ENCODE measurements at places on chromosomes 12 and 14.

GRCh38 chr12:6613776-6614512 lies 6.8 kb upstream of the CHD4 start:
- no peak for DNase-seq

GRCh38 chr12:104467346-104467837 lies 10.6 kb downstream of the CHST11 start:
- no peak for DNase-seq

- DNase-seq: no peak
Observed at GRCh38 chr14:40119321-40119720, 687.1 kb upstream of the FBXO33 start.

GRCh38 chr14:77902811-77903210 lies 102.9 kb downstream of the ADCK1 start:
- no peak for DNase-seq

DNA sequence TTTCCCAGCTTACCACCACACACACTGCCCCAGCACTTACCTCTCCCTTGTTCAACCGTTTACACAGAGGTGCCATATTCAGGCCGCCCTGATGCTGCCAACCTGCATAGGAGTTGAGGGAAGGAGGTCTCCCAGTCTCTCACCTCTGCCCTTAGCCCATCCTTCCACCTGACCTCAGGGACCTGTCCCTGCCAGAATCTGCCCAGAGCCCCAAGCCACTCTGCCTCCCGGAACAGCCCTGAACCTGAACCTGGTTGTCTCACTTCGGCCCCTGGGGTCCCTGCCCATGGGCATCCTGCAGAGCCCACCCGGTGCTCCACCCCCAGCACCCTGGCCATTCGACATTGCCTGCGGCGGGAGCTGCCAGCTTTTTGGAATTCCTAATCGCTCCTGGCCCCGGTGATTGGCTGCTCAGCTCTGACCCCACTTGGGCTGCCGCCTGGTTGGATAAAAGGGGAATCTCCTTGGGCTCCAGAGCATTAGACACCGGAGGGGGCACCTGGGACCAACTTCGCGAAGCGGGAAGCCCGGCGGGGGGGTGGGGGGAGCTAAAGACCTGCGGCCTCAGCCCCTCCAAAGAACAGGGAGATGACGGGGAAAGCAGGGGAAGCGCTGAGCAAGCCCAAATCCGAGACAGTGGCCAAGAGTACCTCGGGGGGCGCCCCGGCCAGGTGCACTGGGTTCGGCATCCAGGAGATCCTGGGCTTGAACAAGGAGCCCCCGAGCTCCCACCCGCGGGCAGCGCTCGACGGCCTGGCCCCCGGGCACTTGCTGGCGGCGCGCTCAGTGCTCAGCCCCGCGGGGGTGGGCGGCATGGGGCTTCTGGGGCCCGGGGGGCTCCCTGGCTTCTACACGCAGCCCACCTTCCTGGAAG lies at the start of gene VSX2:
VSX2 (plus strand) TSS at position 476 of the 874 bp plus-strand sequence; CDS start at position 589, 113 bp downstream.
- DNase-seq: no peak

GRCh38 chr12:113063396-113064350 lies 7.1 kb downstream of the DTX1 start:
- no peak for DNase-seq

- no peak for DNase-seq
Observed at GRCh38 chr12:55681142-55682077, 26.3 kb downstream of the ITGA7 start.

DNA sequence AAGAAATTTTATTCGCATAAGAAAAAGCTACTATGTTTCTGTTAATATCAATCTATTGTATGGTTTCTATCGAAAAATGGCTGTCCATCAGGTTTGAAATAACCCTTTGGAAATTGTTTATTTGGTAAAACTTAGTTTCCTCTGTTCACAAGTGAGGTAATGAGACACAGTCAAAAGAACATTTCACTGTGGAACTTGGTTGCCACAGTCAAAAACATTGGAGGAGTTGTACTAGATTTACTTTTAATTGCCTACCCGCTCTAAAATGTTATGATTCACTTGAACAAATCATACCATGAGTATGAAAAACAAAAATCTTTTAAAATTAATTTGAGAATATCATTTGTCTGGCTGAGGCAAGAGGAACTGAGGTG lies 46.5 kb downstream of the ITPR2 start:
- DNase-seq: no peak

DNA sequence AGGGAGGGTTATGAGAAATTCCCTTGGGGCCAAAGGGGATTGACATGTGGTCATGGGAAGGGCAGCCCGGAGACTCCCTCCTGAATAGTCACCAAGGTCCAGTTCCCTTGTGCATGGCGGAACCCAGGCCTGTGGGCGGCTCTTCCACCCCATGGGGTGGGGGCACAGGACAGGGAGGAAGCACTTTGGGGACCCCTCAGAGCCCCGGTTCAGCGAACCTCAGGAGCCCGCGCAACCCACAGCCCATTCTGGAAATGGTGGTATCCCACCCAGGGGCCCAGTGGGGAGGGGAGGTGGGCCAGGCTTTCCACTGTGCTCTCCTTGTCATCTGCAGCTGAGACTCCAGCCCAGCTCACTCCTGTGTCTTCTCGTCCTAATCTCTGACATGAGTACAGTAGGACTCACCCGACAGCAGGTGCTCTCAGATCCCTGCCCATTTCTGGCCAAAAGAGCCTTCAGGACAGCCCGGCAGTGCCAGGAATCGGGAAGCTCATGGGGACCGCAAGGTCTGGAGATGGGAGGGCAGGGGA lies 255.2 kb upstream of the SFSWAP start:
- DNase-seq: no peak

- no peak for DNase-seq
Observed at GRCh38 chr12:19474147-19474546, 34.9 kb downstream of the AEBP2 start.

- no peak for DNase-seq
Observed at GRCh38 chr14:59454139-59454538, 11.0 kb downstream of the GPR135 start.

DNA sequence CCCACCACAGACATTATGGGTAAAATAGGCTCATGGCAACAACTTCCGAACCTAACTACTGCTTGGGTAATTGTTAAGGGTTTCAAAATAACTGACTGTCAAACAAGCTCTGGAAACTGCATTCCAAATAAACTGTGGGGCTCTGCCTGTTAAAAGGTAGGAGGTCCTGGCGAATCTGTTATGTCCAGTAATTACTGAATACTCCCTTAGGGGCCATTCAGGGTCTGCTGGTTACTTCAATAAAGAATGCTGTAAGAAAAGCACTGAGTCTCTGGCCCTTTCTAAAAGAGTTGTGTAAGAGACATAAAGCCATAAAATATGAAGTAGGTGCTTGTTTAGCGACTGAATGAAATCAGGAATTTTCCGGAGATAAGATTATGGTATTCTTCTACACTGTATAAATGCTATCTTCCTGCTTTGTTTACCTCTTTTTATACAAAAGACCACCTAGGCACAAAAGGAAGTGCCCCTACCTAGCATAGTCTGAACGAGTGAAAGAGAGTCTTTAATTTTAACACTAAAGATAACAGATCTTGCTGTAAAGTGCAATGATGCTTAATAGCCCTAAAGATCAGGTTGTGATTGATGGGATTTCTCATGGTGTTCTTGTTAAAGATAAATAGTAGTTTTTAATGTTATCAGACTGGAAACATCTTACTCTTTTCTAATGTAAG lies 127.8 kb downstream of the FBXL14 start:
- no peak for DNase-seq

DNA sequence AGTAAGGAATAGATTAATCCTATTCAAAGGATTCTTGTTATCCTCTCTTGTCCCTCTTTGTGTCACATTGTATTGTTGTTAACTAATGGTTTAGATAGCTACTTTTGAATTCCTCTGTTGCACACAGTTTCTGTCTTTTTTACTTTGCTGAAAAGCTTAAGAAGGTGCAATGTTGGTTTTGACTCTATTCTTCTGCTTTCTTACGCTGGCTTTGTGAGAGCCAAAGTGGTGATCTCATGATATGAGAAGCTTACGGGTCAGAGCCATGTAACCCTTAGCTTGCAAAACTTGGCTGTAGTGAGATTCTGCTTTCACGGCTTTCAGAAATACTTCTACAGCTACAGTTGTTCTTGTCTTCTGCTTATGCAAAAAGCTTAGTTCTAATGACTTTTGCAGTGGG lies 239.7 kb downstream of the TRHDE start:
- DNase-seq: no peak

DNA sequence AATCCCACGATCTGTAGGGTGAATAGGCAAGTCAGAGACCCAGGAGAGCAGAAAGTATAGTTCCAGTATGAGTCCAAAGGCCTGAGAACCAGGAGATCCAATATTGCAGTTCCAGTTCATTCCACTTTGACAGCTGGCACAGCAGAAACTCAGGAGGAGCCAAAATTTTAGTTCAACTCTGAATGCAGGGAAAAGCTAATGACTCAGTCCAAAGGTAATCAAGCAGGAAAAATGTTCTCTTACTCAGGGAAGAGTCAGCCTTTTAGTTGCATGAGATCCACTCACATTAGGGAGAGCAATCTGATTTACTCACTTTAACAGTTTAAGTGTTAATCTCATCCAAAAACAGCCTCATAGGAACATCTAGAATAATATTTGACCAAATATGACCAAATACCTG lies 130.2 kb upstream of the LRFN5 start:
- DNase-seq: no peak

- DNase-seq: no peak
Observed at GRCh38 chr12:31868965-31869364, 90.2 kb upstream of the RESF1 start.

GRCh38 chr12:39144613-39145061 lies 239.2 kb upstream of the CPNE8 start:
- DNase-seq: no peak

DNA sequence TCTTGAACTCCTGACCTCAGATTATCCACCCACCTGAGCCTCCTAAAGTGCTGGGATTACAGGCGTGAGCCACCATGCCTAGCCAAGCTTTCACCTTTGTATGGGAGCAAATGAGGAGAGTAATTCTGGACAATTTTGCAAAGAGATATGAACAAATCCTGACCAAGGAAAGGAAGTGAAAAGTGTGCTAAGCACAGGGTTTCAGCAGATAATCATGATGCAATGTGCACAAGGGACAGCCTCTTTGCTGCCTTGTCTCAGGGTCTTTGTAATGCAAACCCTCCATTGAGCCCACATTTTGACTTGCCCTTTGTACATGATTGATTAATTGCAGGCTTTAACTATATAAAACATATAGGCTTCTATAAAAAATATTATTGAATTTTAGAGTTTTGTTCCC lies 9.2 kb upstream of the PYGL start:
- DNase-seq: no peak

- no peak for DNase-seq
Observed at GRCh38 chr12:42237853-42238239, 202 bp downstream of the YAF2 start.

GRCh38 chr12:127773520-127773919 lies 493.4 kb upstream of the TMEM132C start:
- no peak for DNase-seq

DNA sequence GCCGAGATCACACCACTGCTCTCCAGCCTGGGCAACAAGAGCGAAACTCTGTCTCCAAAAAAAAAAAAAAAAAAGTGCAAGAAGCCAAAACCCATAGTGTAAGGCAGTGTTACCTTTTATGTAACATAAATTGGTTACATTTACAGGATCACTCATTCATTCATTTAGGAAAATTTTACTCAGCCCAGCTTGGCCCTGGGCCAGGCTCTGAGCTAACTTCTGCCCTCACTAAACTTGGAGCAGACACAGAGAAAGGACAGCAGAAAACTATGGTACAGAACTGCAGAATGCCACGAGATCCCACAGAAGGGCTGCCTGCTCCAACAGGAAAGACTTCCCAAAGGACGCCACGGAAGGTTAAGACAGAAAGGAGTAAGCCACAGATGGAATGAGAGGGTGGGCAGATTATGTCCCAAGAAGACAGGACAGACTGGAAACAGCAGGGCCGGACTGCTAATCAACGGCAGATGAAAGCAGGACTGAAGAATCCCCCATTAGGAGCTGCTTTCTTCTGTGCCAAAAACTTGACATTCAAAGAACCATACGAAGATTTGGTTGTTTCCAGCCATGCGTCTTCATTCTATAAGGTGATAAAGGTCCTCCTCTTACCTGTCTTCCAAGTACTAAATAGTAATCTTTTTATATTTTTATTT lies 18.9 kb downstream of the PPP1R13B start:
- no peak for DNase-seq

- DNase-seq: no peak
Observed at GRCh38 chr12:33614630-33615029, 175.0 kb upstream of the SYT10 start.

- no peak for DNase-seq
Observed at GRCh38 chr12:7241404-7242005, 52.0 kb downstream of the PEX5 start.

GRCh38 chr12:58247633-58248032 lies 306.3 kb downstream of the ATP23 start:
- no peak for DNase-seq

DNA sequence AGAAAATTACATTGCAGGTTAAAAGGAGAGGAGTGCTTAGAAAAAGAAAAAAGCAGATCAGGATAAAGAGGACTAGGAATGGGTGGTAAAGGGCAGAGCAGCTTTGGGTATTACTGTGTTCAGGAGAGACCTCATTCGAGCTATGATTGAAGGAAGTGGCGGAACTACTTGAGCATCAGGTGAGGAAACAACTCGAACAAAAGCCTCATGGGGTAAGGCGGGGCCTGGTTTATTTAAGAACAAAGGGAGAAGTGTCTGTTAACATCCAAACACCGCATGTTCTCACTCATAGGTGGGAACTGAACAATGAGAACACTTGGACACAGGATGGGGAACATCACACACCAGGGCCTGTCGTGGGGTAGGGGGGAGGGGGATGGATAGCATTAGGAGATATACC lies 444.6 kb upstream of the CCDC196 start:
- no peak for DNase-seq

- DNase-seq: no peak
Observed at GRCh38 chr14:31541702-31542101, 19.5 kb upstream of the NUBPL start.

- DNase-seq: no peak
Observed at GRCh38 chr14:89425931-89426330, 8.9 kb upstream of the FOXN3 start.

DNA sequence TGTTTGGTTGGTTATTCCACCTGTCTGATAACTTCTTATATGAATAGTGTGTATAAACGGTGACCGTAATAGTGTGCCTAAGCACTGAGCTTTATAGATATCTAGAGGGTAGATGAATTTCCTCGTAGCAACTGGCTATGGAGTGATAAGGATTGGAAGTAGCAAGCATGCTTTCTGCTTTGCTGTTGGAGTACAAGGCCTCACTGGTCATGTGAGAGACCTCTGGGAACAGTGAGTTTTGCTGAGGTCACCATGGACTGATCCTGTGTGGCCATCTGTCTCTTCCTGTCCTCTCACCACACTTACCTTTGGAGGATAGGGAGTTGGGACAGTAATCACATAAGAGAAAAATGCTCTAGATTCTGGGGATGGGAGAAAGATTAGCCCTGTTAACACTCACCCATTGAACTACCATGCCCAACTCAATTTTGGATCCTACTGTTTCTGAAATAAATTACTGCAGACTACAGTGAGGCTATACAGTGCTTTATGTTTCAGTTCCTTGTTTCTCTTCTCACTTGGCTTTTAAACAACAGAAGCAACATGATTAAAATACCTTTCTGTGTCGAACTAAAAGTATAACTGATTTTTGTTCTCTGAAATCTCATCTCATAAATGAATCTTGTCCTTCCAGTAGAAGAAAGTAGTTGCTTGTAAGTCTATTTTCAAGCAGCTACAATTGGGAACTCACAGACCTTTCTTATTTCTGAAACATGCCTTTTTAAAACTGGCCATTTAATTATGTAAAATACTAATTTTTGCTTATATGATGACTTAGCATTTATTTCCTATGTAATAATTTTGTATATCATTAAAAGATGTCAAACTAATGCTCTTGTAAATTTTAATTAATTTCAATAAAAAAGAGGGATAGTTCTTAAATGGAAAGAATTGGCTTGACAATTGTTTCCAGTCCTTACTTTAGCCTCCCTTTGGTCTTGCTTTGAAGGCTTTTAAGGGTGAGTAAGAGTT lies 8.3 kb downstream of the TMX1 start:
- no peak for DNase-seq
